ENCODE measurements at places on chromosomes 6 and 20.

DNA sequence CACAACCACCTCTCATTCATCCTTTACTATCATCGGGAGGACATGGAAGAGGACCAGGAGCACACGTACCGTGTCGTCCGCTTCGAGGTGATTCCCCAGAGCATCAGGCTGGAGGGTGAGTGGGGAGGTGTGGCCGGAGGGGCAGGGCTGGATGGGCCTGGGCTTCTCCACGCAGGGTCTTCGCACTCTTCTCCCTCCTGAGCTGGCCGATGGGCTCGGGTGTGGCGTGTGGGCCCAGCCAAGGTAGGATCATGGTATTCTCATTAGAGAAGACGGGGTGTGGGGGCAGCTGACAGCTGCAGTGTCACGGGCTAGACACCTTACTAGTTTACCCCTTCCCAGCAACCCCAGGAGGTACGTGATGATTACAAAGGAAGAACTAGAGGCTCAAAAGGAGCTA, 33.5 kb downstream of the TM9SF4 start:
- no peak overlapping the region for H3K27ac ChIP-seq
- peaks cover 74% of the 10 kb centered on the region for H3K36me3 ChIP-seq
- DNase-seq = no peak
- no peaks in the 10 kb centered on the region for H3K27me3 ChIP-seq

DNA sequence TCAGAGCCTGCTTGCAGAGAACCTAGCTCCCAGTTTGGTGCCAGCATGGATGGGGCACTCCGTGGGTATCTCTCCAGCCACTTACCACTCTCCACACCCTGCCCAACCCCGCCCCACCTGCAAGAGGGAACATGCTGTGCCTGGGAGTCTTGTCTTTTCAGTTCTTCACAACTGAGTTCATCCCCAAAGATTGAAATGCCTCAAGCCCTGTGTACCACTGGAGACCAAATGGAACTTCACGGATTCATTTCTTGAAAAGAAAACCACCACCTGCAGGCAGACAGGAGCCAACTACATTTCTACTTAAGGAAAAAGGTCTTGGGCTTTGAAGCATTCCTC, 50.1 kb downstream of the TRERF1 start:
- peaks cover 56% of the 10 kb centered on the region for H3K4me1 ChIP-seq
- no peaks in the 10 kb centered on the region for H3K36me3 ChIP-seq
- no peaks in the 10 kb centered on the region for H3K27me3 ChIP-seq
- H3K27ac ChIP-seq = no peak overlapping the region
- no peak overlapping the region for H3K4me3 ChIP-seq
- no peak for DNase-seq

- no peak overlapping the region for H3K4me3 ChIP-seq
- no peaks in the 10 kb centered on the region for H3K4me1 ChIP-seq
- H3K36me3 ChIP-seq = no peaks in the 10 kb centered on the region
- no peak overlapping the region for H3K27ac ChIP-seq
- no peak for DNase-seq
Measured at GRCh38 chr6:158376631-158377081, 64.4 kb downstream of the TULP4 start.

- DNase-seq = no peak
- H3K27me3 ChIP-seq = no peaks in the 10 kb centered on the region
- no peaks in the 10 kb centered on the region for H3K36me3 ChIP-seq
- H3K4me3 ChIP-seq = no peak overlapping the region
Measured at GRCh38 chr6:26426691-26427450, 13.4 kb upstream of the BTN3A3 start.

GRCh38 chr20:8720089-8720488, 348.8 kb upstream of the PLCB4 start:
- no peaks in the 10 kb centered on the region for H3K36me3 ChIP-seq
- H3K27me3 ChIP-seq = no peaks in the 10 kb centered on the region
- no peak for DNase-seq
- no peak overlapping the region for H3K27ac ChIP-seq
- H3K4me3 ChIP-seq = no peak overlapping the region

- H3K27ac ChIP-seq = no peak overlapping the region
- H3K36me3 ChIP-seq = no peaks in the 10 kb centered on the region
- no peak for DNase-seq
- H3K4me3 ChIP-seq = no peak overlapping the region
Measured at GRCh38 chr20:50272030-50272723, 81.5 kb downstream of the CEBPB start.

DNA sequence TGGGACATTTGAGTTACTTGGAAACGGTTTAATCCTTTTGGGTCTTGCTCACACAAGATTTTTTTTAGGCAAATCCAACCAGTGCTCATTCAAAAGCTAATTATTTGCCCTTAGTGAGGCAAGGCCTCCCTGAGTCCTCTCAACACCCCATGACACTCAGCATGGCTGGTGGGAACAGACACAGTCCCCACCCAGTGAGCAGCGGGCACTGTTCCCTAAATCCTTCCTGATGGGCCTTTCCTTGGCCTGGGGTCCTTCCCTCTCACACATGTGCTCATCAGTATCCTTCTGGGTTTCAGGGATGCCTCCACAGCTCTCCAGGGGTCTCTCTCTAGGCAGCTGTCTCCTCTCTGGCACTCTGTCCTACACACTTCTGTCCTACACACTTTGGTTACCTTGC, 28.0 kb downstream of the PLAGL2 start:
- no peak overlapping the region for H3K27ac ChIP-seq
- H3K27me3 ChIP-seq = no peaks in the 10 kb centered on the region
- no peaks in the 10 kb centered on the region for H3K36me3 ChIP-seq
- no peaks in the 10 kb centered on the region for H3K4me1 ChIP-seq

DNA sequence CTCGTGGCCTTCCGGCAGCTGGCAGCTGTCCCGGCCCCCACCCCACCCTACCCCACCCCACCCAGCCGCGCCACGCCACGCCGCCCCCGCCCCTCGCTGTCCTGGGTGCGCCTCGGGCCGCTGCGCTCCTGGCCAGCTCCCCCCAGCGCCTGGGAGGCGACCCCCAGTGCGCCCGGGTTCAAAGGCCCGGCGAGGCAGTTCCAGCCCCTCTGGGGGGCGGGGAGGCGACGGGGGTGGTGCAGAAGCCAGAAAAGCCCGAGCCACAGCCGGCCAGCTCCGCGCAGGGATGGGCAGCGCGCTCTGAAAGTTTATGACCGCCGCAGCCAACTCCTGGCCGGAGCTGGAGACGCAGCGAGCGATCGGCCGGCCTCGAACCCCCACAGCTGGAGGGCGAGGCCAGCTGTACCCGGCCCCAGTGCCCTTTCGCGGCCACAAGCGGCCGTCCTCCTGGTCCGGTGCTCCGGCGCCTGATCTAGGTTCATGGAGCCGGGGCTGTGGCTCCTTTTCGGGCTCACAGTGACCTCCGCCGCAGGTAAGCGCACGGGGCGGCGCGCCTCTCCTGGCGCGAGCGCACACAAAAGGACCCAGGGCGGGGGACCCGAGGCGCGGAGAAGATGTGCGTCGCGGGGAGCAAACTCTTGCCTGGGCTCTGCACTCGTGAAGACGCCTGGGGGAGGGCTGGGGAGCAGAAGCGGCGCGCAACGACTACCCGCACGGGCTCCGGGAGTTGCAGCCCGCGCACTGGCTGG, at the start of gene EDN3:
TSS of gene EDN3 (plus strand) at position 279 of the 749 bp plus-strand sequence. CDS start at position 481, 202 bp downstream.
- H3K27me3 ChIP-seq = peaks cover 6% of the 10 kb centered on the region
- H3K4me3 ChIP-seq = no peak within 1 kb of the TSS
- H3K27ac ChIP-seq = no peak within 1 kb of the TSS
- H3K4me1 ChIP-seq = no peaks in the 10 kb centered on the region
- no peaks in the 10 kb centered on the region for H3K36me3 ChIP-seq

GRCh38 chr6:71544028-71544427, 255.4 kb downstream of the OGFRL1 start:
- no peaks in the 10 kb centered on the region for H3K4me1 ChIP-seq
- H3K27ac ChIP-seq = no peak overlapping the region
- H3K4me3 ChIP-seq = no peak overlapping the region
- H3K36me3 ChIP-seq = no peaks in the 10 kb centered on the region

GRCh38 chr6:105739764-105740163, 336.9 kb upstream of the PREP start:
- no peaks in the 10 kb centered on the region for H3K4me1 ChIP-seq
- no peak for DNase-seq
- H3K4me3 ChIP-seq = no peak overlapping the region
- no peak overlapping the region for H3K27ac ChIP-seq
- no peaks in the 10 kb centered on the region for H3K27me3 ChIP-seq
- H3K36me3 ChIP-seq = no peaks in the 10 kb centered on the region

GRCh38 chr6:39426073-39426456, 103.6 kb upstream of the KCNK16 start:
- H3K4me3 ChIP-seq = no peak overlapping the region
- no peak for DNase-seq
- no peaks in the 10 kb centered on the region for H3K27me3 ChIP-seq
- no peaks in the 10 kb centered on the region for H3K4me1 ChIP-seq
- no peaks in the 10 kb centered on the region for H3K36me3 ChIP-seq

DNA sequence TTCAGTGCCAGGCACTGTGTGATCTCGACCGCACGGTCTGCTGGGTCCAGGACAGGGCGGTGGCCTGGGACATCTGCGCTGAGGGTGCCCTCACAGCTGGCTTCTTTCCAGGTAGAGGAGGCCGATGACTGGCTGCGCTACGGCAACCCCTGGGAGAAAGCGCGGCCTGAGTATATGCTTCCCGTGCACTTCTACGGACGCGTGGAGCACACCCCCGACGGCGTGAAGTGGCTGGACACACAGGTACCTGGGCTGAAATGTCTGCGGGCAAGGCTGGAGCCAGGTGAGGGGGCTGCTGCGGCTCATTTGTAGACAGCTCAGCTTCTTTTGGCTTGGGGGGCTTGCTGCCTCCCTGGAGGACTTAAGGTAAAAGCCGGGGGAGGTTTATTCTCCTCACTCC, 26.6 kb downstream of the PYGB start:
- no peaks in the 10 kb centered on the region for H3K27me3 ChIP-seq
- H3K4me1 ChIP-seq = no peaks in the 10 kb centered on the region
- H3K4me3 ChIP-seq = no peak overlapping the region

DNA sequence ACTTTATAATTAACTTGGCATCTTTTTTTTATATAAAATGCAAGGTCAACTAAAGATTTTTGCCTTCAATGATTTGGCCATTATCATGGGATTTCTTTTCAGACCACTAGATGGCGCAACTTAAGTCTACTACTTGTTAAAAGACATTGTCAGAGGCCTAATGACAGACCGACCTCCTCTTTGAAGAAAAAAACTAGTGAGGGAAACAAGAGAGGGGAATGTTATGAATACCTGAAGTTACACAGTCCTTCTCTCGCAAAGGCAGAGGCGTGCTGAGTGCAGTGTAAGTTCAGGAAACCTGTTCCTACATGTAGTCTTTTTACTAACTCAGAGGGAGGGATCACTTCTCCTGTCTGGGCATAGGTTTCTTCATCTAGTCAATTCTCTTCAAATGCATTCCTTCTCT, 9.3 kb downstream of the TRAPPC3L start:
- no peak overlapping the region for H3K4me3 ChIP-seq
- H3K27me3 ChIP-seq = peaks cover 11% of the 10 kb centered on the region
- no peak for DNase-seq
- H3K4me1 ChIP-seq = no peaks in the 10 kb centered on the region
- H3K36me3 ChIP-seq = no peaks in the 10 kb centered on the region
- no peak overlapping the region for H3K27ac ChIP-seq

GRCh38 chr20:23085436-23086055, 578 bp downstream of the CD93 start:
- no peaks in the 10 kb centered on the region for H3K36me3 ChIP-seq
- no peaks in the 10 kb centered on the region for H3K4me1 ChIP-seq
- H3K4me3 ChIP-seq = no peak overlapping the region
- H3K27ac ChIP-seq = no peak overlapping the region
- DNase-seq = no peak
- no peaks in the 10 kb centered on the region for H3K27me3 ChIP-seq

- H3K4me3 ChIP-seq = no peak overlapping the region
- no peak for DNase-seq
- H3K4me1 ChIP-seq = no peaks in the 10 kb centered on the region
Measured at GRCh38 chr6:5898563-5898962, 108.2 kb downstream of the NRN1 start.

- no peaks in the 10 kb centered on the region for H3K36me3 ChIP-seq
- no peak overlapping the region for H3K4me3 ChIP-seq
- no peak for DNase-seq
- peaks cover 30% of the 10 kb centered on the region for H3K4me1 ChIP-seq
Measured at GRCh38 chr6:12037798-12038197, 25.7 kb downstream of the HIVEP1 start.

DNA sequence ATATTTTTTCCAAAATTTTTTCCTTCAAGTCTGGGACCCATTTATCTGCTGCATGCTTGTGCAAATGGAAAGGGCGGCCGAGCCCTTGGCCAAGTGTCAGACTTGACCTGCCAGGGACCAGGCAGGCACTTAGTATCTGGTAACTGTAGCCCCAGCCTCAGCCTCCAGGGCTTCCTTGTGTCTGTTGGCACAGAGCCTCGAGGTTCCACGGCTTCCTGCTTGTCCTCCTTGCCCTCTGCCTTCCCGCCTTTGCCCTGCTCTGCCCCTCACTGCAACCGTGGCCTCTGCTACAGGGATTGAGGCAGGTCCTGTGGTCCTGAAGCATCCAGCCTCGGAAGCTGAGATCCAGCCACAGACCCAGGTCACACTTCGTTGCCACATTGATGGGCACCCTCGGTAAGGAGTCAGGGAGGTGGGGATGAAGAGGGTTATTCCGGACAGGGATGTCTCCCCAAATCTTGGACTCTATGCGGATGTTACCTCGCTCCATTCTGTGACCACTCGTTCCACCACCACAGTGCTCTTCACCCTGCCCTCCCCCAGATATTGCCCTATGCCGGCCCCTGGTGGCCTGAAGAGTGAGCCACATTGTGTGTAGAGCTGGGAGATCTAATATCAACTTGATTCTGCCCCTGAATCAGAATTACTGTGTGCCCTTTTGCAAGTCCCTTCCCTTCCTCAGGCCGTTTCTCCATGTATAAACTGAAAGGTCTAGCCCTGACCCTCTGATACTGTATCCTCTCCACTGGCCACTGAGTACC, 41.5 kb upstream of the SRF start:
- H3K4me3 ChIP-seq = no peak overlapping the region
- no peak for DNase-seq
- H3K27ac ChIP-seq = no peak overlapping the region

DNA sequence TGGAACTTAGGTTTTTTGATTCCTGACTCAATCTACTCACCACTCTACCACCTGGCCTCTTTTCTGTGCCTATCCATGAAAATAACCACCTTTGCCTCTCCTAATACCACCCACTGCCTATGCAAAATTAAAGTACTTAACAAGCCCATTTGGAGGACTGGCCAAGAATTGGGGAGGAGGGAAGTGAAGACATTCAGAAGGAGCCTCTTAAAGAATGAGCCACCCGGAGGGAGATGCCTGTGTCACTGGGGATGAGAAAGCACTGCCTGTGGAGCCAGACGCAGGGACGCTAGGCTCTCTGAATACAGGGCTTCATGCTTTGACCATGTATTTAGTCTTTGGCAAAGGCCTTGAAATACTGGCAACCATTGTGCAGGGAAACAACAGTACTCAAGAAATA, 40.0 kb upstream of the MRPS10 start:
- H3K27ac ChIP-seq = no peak overlapping the region
- no peaks in the 10 kb centered on the region for H3K4me1 ChIP-seq
- no peak for DNase-seq
- H3K27me3 ChIP-seq = no peaks in the 10 kb centered on the region
- peaks cover 36% of the 10 kb centered on the region for H3K36me3 ChIP-seq
- H3K4me3 ChIP-seq = no peak overlapping the region

GRCh38 chr6:19715167-19715551, 122.0 kb upstream of the ID4 start:
- no peak overlapping the region for H3K27ac ChIP-seq
- no peak for DNase-seq
- H3K27me3 ChIP-seq = no peaks in the 10 kb centered on the region

GRCh38 chr6:57252975-57253374, 30.9 kb upstream of the RAB23 start:
- DNase-seq = no peak
- no peaks in the 10 kb centered on the region for H3K36me3 ChIP-seq
- no peaks in the 10 kb centered on the region for H3K27me3 ChIP-seq
- H3K27ac ChIP-seq = no peak overlapping the region

GRCh38 chr6:12173181-12173580, 117.0 kb upstream of the EDN1 start:
- DNase-seq = no peak
- no peak overlapping the region for H3K27ac ChIP-seq
- no peaks in the 10 kb centered on the region for H3K27me3 ChIP-seq

Data from CD8-positive, alpha-beta memory T cell (primary cell).